T-helper 1 cell (primary cell): ENCODE measurements at places on chromosomes 2 and 18.

DNA sequence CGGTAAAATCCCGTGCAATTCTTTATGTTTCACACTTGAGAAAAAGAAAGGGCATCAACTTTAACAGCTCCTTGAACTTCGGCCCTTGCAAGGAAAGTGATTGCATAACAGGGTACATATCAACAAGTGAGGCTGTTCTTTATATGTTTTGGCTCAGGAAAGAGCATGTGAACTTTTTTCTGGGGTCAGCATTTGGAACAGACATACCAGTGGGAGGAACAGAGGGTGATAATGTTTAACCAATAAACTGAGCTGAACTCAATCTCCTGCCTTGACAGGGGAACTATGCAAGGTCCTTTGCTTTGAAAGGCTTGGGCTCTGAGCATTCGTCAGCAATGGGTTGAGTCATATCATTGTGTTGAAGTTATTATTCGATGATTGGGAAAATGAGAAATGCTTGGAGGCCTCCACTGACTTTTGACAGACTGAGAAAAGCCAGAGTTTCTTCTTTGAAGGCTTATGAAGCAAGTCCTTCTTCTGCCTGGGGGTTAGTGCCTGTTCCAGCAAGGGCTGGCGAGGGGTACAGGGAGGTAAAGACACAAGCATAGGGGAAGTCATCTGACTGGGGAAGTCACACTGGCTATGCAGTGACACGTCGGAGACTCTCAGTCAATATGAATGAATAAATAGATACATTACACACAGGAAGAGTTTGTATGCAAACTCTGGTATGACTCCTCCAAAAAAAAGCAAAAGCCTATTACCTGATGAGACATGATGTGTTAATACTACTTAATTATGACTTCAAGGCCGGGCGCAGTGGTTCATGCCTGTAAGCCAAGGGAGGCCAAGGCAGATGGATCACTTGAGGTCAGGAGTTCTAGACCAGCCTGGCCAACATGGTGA is 57.2 kb downstream of the CYB5A start:
- DNase-seq, result no peak

GRCh38 chr2:33395655-33396249 is 80.7 kb upstream of the RASGRP3 start:
- DNase-seq, result peak; percentile 12

DNA sequence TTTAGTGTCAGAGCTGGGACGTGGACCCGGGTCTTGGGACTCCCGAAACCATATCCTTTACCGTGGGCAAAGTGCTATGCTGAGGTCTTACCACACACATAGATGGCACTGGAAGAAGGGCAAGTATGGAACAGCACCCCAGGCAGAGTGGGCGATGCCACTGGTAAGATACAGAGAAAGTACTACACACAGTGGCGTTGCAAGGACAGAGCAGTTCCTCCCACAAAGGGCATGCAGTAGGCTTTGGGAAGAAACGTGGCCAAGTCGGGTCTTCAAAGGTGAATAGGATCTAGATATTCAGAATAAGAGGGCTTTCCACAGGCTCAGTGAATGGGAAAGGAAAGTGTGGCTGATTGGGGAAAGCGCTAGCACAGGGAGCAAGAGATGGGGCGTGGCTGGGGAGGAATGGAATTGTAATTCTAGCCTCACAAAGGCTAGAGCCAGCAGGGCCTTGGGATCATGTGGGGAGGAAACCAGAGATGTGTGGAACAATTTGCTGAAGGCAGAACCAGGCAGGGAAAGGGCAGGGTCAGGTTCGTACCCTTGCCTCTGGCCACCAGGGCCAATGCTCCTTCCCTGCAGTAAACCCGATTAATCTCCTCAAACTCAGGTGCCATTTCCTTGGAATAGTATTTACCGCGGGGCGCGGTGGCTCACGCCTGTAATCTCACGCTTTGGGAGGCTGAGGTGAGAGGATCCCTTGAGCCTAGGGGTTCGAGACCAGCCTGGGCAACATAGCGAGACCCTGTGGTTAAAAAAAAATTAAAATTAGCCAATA is 36.0 kb downstream of the PCBP1 start:
- DNase-seq, result no peak

DNA sequence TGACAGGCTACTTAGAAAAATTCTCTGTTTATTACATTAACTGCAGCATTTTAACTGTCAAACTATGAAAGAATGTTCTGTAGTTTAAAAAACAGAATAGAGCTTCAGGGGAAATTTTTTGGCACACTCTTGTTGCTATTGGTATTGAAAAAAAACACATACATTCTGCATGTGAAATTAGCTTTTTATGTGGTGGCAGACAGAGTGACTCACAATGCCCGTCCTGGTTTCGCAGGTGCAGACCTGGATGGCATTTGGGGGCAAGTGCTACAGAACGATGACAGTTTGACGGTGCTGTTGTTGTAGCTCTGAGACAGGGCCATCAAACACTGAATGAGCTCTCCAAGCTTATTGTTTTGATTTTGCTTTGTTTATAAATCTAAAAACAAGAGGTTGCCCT is 105.0 kb upstream of the MAP3K20 start:
- DNase-seq, result no peak

GRCh38 chr2:23469142-23469540 is 84.2 kb downstream of the KLHL29 start:
- no peak for DNase-seq

DNA sequence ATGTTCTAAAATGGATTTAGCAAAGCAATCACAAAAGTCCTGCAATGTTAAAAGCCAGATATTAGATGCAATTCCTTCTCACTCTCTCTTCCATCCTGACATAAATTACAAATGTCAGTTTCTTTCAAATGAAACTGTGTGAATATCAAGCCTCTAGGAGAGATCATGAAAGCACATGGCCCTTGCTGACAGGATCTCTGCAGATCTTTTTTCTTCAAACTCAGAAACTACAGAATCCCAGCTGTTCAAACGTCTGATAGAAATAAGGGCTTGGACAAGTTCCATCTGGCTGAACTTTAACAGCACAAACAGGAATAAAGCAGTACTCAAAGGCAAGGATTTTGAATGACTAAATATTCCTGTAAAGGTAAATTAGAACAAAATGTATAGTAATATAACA is 47.6 kb downstream of the PDE1A start:
- DNase-seq, result no peak

- DNase-seq, result no peak
Observed at GRCh38 chr18:59945544-59945943, 45.7 kb downstream of the PMAIP1 start.

DNA sequence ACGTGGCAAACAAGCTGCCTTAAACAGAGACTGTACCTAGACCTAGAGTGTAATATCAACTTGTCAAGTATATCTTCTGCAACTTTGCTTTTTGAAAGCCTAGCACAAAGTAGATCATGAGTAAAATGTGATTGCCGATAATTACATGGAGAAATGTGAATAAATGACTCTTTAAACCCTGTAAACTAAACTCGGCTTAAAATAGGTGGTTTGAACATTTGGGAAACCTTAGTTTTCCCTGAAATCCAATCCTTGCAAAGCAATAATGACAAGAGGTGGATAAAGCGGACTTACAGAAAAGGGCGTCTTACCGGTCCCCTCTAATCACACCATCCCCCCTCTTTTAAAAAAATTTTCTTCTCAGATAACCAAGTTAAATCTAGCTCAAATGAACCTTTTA is 549 bp upstream of the PSMD14 start:
- DNase-seq, result no peak

DNA sequence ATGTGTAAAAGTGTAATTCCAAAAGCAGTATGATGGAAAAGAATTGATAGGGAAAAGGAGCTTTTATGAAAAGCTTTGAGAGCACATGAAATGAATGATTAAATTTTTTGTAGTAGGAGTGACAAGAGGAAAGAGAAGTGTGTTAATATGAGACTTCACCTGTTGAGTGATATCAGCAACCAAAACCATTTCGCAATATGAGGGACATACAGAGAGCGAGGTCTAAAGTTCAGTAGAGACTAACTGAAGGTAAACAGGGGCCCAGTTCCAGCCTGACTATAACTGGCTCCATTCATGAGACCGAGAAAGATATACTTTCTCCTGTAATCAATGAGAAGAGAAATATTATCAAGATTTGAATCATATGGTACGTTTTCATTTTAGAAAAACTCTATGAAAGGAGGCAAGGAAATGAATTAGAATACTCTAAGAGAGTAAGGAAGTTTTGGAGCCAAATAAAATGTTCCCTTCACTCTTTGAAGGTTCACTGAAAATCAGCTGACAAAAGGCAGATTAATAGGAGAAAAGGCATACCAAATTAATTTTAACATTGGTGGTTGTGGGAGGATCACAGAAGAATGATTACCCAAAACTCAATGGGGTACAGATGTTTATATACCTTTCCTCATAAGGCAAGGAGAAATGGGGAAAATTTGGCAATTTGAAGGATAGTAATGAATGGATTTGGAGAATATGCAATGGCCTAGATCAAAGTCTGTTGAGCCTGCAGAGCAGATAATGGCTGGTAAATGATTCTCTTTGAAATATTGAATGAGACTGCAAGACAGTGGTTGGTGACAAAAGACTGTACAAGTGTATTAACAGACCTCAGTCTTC is 932.2 kb downstream of the TDRD15 start:
- no peak for DNase-seq

GRCh38 chr2:7033136-7033960 is 116.1 kb downstream of the RNF144A start:
- no peak for DNase-seq

DNA sequence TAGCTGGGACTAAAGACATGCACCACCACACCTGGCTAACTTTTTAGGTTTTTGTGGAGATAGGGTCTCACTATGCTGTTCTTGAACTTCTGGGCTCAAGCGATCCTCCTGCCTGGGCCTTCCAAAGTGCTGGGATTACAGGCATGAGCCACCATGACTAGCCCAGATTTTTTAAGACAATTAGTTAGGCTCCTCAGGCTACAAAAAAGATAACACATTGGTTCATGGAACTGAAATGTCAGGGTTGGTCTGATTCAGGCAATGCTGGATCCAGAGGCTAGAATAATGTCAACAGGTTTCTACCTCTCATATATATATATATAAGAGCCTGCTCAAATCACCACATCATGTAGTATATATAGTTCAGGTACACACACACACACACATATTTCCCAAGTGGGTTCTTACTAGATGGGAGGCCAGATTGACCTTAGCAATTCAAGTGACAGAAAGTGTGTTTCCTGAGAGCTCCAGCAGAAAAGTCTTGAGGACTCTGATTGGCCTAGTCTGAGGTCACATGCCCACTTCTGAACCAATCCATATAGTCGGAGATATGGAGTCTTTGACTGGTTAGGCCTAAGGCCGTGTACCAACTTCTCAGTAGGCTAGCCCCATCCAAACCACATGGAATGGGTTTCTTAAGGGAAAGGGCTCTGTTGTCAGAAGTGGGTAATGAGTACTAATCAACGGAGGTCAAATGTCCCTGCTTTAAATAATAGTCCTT is 72.6 kb upstream of the LAPTM4A start:
- no peak for DNase-seq

- DNase-seq, result no peak
Observed at GRCh38 chr2:62379566-62379965, 126.4 kb downstream of the TMEM17 start.

- no peak for DNase-seq
Observed at GRCh38 chr18:67508146-67508545, 8.4 kb downstream of the DSEL start.

- DNase-seq, result no peak
Observed at GRCh38 chr18:37508207-37508606, 57.4 kb downstream of the CELF4 start.

DNA sequence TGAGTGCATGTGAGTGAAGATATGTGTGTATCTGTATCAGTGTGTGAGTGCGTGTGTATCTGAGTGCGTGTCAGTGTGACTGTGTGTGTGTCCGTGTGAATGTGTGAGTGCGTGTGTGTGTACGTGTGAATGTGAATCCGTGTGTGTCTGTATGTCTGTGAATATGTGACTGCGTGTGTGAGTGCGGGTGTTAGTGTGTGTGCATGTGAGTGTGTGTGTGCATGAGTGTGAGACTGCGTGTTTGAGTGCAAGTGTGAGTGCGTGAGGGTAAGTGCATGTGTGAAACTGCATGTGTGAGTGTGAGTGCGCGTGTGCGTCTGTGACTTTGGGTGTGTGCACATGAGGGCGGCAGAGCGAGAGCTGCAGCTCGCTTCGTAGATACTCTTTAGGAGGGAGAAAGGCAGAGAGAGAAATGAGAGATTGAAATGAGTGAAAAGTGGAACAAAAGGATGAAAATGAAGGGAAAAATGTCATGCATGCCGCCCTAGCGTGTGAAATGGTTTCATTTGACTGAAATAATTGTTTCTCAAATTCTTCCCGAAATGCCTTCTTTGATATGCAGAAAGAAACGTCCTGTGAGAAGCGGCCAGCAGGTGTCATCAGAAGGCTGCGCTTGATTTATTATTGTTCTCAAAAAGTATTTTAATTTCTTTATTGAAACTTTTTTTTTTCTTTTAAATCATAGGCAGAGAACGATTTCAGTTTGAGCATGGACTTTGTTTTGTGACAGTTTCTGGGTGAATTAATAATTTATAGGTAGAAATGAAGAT is 25.6 kb downstream of the ZNF407 start:
- DNase-seq, result no peak

GRCh38 chr2:179238027-179238426 is 26.6 kb downstream of the SESTD1 start:
- no peak for DNase-seq

DNA sequence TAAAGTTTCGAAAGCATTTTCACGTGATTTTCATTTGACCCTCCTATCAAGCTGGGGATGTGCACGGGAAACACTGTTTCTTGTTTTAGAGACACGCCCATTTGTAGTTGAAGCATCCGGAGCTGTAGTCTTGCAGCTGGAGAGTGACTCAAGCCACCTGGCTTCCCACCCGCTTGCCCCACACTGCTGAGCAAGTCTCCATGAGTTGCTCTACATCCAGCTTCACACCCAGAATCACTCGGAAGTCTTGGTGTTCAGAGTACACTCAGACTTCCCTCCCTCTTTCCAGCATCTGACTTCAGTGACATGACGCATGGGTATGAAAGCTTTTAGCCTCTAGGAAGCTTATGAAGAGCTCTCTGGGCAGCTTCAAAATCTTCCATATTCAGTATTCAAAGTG is 262.4 kb downstream of the NBAS start:
- DNase-seq, result peak; percentile 8

DNA sequence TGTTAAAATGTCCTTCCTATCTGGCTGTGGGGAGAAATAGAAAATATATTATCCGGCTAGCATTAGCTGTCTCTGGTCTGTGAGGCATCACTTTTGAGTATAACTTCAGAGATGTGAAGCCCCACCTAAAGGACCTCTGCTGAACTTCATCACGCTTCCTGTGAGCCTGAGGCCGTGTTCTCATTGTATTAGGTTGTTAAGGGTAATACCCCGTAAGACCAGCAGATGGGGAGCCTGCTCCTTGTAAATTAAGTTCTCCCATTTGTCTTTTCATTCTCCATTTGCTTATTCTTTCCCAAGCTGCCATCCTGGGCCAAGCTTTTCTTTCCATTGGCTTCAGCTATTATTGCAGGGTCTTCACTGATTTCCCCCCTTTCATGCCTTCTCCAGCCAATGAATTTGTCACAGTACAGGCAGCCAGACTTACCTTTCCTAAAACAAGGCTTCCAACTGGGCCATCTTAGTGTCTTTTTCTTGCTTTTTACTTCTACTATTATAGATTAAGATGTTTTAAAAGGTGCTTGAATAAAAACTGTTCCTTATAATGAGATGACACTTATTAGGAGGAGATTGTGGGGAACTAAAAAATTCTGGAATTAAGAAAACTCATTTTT is 12.4 kb downstream of the NIF3L1 start:
- DNase-seq, result peak; percentile 86
